ENCODE measurements at places on chromosomes 4 and X.
A peak's percentile ranks its signal among the peaks of the same experiment; 100 is the strongest.

GRCh38 chr4:14769993-14770392, 232.3 kb upstream of the CPEB2 start:
- DNase-seq = no peak

- no peak for DNase-seq
These were observed 160.1 kb downstream of the STK32B start for GRCh38 chr4:5211282-5211839.

DNA sequence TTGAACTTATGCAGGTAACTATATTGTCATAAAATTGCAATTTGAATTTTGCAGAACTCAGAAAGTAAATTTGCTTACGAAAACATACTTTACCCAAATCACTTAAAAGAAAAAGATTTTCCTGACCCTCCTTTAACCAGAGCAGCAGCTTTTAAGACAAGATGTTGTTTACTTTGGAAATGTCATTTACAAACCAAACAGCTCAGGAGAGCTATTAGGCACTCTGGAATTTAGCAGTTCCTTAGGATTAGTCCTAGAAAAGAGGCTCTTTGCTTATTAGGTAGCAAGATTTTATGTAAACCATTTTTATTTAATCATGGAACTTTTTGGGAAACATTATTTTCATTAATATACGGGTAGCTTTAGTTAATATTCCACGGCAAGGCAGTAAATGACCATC, 765.7 kb upstream of the POU3F4 start:
- no peak for DNase-seq

DNA sequence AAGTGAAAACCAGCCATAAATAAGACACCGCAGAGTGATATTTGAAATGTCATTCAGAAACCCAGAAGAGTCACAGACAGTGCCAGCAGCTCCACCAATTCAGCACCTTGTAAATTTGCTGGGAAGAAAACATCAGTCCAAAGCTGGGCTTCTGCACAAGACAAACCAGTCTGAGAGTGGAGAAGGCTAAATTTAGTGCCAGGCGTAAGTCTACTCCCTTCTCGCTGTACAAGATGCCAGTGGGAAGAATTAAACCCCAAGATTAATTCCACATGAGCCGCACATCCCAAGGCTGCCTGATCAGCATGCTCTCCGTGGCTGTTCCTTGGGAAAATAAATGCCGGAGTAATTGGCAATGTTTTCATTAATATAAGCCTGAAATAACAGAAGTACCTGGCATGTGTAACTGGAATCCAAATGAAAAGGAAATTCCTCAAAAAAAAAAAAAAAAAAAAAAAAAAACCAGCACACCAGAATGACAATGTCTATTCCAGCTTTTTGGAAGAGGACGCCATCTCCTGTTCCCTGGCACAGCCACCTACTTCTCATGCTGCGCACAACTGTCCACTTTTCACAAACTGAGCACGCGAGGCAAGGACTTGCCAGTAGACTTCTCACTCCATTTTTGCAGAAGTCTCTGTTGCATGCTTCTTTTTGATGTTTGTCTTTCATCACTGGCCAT, 95.5 kb downstream of the NSUN7 start:
- DNase-seq = no peak

DNA sequence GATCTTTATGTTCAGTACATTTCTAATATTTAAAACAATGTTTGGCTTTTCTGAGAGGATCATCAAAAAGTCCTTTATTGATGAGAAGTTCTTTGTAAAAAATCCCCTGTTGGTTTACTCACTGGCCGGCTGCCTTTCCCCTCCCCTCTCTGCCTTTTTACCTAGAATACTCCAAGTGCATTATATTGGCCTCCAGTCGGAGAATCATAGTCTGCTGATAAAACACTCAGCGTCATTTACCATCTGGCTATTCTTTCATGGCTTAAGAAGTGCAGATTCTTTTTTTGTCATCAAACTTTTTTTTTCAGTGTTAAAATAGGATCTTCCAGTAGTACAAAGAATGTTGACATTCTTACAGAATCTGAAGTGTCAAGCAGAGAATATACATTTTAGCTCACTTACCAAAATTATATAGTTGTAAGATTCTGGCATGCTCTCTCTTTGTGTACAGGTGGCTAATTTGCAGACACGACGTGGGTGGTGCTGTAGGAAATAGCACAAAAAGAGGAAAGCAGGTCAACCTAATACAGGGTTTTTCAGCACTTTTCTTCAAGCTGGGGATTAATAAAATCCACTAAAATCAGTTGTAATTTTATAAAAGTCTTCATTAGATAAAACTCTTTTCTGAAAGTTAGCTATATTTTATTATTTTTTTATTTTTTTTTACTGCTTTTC, 731.8 kb downstream of the KCTD8 start:
- DNase-seq = no peak

- peak; percentile 83 for DNase-seq
These were observed 35.9 kb downstream of the SUPT20HL1 start for GRCh38 chrX:24396236-24396930.

DNA sequence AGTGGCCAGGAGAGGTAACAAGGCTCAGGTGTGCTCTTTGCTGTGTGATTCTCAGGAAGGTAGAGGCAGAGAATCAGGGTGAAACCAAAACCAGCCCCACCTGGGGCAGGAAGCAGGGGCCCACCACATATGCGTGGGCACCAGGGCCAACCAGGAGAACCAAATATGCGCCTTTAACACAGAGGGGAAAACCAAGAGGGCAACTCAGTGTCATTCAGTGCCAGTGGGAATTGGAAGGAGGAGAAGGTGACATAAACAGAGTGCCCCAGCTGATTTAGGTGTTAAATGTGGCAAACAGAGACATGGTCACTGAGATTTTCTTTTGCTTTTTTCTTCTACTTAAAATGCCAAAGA, 106.8 kb upstream of the MAMLD1 start:
- DNase-seq = no peak

DNA sequence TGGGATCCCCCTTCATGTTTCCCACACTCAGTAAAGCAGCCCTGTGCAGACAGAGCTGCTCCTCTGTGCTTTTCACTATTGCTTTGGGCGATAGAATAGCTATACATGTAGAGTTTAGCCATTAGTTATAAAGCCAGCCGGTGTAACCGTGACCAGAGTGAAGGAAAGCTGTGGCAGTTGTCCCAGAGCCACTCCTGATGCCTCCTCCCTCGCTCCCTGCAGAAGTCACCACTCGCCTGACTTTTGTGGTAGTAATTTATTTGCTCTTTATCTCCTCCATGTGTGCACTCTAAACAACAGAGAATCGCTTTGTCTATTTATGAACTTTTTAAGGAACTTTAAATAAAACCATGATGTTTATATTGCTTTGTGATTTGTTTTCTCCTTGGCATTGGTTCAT, 41.8 kb upstream of the WWC2 start:
- no peak for DNase-seq

DNA sequence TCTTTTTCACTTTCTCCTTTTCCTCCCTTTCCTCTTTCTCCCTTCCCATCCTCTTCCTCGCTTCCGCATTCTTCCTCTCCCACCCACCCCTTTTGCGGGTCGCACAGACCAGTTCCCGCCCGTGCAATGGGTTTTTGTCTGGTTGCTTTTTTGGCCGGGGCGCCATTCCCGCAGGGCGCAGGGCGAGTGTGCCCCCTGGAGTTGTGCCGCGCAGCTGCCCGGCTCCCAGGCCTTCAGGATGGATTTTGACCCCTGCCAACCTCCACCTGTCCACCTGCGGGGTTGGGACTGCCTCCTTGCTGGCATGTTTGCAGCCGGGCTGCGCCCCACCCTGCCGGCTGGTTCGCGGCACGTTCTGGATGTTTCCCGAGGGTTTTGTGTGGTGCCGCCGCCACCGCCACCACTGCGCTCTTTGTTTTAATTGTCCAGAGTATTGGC, 578 bp upstream of the SEL1L3 start:
- DNase-seq = no peak

DNA sequence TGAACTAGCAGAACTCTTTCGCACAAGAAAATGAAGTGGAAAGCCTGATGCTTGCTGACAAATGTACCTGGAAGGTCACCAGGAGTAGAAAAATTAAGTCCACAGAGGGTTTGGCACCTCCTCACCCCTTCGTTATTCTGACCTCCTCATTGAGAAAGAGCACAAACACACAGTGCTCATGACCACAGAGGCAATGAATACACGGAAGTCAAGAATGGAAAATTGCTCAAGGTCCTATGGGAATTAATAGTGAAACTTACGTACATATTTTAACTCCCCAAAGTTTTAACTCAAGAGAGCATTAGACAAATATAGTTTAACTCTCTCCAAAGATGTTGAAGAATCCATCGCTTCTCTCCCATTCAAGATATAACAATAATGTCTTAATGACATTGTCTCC, 83.6 kb upstream of the CAMK2D start:
- DNase-seq = no peak
